ENCODE measurements at places on chromosomes 5 and 9.

DNA sequence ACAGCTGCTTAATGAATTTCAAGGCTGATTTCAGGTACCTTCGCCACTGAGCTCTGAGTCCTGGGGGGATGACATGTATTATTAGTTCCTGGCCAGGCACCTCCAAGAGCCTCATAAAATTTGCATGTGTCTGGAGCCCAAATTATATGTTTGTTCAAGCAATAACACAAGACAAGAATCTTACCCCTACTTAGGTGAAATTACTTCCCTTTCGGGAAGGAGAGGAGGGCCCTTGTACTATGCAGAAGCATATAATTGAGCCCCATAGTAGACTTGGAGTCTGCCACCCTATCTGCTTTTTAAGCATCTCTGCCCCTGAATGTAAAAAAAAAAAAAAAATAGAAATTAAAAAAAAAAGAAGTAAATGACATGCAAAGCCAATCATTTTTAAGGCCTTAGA lies 13.0 kb upstream of the TMEM38B start:
- DNase-seq = no peak

- no peak for DNase-seq
Measured at GRCh38 chr9:101365181-101365580, 19.6 kb downstream of the BAAT start.

DNA sequence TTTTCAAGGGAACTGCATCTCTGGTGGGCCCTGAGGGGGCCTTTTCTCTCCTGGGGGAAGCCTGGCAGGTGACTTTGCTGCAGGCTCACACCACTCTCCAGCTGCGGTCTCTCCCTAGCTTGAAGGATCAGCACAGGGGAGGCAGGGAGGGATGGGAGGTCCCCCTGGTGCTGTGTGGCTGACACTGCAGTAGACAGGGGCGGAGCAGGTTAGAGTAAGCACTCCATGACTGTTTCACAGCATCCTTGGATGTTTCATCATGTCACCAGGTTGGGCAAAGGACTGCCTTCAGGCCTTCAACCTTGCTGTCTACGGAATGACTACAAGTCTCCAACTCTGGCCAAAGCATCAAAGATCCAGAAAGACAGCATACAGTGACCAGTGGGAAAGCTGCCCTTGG lies 470.7 kb downstream of the CDK5RAP2 start:
- DNase-seq = no peak

DNA sequence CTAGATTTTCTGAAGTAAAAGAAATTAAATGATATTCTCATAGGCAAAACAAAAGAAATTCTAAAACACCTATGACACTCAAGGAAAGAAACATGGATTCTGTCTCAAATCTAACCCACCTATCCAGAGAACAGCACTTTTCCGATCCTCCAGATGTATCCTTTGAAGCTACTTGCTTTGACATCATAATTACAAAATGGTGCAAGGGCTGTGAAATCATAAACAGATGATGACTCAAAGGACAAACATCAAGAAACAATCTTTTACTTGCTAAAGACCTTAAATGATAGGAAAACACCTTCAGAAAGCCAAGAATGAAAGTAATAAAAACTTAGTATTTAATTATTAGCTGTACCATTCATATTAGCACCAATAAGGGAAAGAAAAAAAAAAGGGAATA lies 202.6 kb downstream of the DENND1A start:
- DNase-seq = no peak

DNA sequence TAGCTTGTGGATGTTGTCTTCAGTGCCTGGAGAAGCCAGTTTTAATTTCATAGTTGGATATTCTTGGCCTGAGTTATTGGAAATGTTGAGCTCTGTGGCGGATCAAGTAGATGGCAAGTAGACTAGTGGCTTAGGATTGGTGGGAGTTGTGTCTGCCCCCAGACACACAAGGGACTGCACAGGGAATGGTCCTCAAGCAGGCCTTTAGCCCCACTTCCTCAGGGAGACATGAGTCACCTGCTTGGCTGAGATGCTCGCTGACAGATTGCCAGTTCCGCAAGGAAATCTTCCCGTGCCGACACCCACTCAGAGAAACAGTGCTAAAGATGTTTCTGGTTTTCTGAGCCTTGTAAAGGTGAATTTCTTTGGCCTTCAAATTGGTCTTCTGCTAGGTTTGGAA lies 18.8 kb upstream of the CATSPER3 start:
- DNase-seq = no peak

DNA sequence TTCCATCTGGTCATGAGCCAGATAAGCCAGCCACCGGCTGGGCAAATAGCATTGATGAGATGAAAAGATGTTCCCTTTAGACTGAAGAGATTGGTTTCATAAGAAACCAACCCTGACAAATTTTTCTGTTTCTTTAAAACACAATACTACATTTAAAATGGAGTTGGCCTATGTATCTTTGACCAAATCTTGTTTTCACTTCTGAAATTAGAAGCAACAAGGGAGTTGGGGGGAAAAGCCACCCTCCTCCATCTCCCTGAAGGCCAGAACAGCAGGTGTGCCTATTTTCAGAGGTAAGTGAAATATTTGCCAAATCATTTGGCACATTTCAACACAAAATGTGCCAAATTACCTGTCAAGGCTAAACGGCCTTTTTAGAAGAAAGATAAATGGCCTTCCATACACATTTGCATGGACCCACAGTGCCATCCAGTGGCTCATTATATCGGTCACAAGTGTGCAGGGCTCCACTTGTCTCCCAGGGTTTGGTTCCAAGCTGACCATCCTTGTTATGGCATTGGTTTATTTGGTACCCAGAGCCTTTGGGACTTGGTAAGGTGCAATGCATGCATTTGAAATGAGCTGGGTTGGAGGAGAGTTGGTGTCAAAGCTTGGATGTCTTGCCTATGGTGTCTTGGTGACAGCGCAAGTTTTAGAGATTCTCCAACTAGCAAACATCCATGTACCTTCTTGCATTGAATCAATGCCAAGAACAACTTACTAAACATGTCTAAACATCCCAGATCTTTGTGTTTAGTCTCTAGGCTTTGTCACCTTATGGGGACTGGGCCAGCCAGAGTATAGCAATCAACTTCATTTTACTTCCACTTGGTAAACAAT lies 372.0 kb upstream of the KIF2A start:
- DNase-seq = no peak

DNA sequence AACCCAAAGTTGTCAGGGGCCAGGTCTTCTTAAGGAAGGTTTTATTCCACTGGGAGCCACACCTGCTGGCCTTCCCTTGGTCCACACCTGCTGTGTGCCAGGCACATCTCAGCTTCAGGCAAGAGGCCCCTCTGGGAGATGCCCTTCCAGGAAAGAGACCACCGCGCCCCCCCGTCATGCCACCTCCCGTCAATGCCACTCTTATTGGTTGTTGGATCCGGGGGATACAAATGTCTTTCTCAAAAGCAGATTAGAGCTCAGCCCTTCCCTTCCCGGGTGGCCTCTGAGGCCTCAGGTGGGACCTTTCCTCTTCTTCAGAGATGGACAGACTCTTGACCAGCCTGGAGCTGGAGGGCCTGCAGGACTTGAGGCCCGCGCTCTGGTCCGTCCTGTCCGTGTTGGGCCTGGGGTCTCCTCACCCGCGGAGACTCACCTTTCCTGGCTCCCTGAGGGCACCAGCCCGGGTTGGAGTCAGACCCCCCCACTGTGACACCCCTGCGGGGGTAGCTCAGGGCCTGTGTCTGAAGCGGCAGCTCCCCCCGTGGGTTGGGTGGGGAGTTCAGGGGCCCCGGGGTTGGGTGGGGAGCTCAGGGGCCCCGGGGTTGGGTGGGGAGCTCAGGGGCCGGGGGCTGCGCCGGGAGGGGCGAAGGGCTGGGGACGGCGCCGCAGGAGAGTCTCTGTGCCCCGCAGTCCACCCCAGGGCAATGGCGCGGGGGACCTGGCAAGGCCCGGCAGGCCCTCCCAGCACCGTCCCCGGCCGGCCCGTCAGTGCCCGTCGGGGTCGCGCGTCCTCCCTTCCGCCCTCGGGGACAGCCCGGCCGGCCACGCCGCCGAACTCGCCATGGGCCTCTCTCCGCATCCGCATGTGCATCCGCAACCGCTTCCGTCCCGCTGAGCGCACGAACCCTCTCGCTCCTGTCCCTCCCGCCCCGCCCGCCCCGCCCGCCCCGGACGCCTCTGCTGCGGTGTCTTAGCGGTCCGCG lies 3.7 kb upstream of the SLC9A3 start:
- DNase-seq = no peak

GRCh38 chr9:79581388-79581787 lies 9.6 kb downstream of the TLE4 start:
- no peak for DNase-seq

DNA sequence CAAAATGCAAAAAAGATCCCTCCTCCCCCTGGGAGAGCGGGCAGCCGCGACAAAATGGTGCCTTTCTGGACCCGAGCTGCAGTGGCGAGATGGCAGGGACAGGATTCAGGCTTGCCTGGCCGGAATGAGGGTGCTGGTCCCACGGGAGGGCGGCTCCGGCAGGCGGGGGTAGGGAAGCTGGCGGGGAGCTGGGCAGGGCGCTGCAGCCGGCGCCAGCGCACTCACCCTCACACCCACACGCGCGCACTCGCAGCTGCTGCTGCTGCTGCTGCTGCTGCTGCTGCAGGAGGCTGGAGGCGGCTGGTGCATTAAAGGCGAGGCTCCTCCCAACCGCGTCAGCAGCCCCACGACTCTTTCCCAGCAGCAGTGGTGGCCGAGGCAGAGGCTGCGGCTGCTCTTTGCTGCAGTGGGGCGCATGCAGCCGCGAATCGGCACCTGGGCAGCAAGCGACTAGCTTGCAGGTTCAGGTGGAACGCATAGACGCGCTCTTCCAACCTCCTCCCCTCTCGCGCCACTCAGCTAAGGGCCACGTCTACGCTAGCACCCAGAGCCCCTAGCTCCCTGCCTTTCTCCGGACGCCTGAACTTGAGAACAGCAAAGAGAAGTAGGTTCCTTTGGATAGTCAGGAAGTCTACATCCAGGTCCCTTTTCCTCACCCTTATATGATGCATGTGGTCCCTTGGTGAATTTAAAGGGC lies at the start of gene PPP2R2B:
Gene PPP2R2B, minus strand, starts transcription at position 282 of the 697 bp plus-strand sequence.
- no peak for DNase-seq

- DNase-seq = no peak
Measured at GRCh38 chr5:131563434-131564228, 71.4 kb downstream of the RAPGEF6 start.

GRCh38 chr9:133306242-133307204 lies 29.5 kb downstream of the SURF6 start:
- no peak for DNase-seq

- no peak for DNase-seq
Measured at GRCh38 chr5:173866243-173866857, 21.8 kb upstream of the CPEB4 start.

DNA sequence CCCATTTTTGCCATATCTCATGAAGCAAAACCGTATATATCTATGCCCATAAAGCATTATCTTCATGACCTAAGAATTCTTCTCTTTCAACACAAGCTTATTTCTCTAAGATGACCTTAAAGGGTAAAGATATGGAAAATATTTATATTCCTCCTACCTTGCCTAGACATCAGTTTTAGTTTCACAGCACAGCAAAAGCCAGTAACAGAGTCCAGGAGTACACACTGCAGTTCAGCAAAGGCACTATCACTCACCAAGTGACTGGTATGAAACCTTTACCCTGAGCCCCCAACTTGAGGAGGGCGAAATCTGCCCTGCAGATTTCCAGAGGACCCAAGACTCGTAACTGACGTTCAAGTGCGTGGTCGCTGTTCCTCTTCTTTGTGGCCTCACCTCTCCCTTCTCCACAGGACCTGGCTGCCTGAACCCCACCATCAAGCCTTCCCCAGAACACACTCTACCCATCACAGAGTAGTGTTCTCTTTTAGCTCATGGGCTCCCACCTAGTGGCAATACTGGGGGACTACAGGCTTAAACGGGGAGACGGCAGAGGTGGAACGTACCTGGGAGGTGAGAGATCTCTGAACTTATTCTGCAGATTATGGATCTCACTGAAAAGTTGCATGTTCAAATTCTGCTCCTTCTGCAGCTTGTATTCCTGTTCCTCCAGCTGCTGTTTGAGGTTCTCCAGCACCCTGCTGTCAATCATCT lies 141.0 kb downstream of the CDK5RAP2 start:
- DNase-seq = no peak

DNA sequence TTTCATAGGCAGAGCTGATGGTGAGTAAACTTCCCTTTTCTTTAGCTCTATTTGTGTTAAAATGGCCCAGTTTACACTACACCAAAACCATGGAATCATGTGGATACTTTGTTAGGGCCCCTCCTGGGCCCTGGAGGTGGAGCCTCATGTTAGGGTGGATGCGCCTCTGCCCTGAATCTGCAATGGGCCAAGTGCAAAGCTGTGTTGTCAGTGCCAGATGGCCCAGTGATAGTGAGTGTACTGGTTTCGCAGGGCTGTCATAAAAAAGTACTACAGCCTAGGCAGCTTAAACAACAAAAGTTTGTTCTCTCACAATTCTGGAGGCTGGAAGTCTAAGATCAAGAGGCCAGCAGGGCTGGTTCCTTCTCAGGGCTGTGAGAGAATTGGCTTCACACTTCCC lies 64.8 kb downstream of the HSPA4 start:
- DNase-seq = no peak

GRCh38 chr5:40587376-40587775 lies 92.3 kb upstream of the PTGER4 start:
- DNase-seq = no peak

- DNase-seq = no peak
Measured at GRCh38 chr5:150391064-150391834, 21.5 kb downstream of the CD74 start.

DNA sequence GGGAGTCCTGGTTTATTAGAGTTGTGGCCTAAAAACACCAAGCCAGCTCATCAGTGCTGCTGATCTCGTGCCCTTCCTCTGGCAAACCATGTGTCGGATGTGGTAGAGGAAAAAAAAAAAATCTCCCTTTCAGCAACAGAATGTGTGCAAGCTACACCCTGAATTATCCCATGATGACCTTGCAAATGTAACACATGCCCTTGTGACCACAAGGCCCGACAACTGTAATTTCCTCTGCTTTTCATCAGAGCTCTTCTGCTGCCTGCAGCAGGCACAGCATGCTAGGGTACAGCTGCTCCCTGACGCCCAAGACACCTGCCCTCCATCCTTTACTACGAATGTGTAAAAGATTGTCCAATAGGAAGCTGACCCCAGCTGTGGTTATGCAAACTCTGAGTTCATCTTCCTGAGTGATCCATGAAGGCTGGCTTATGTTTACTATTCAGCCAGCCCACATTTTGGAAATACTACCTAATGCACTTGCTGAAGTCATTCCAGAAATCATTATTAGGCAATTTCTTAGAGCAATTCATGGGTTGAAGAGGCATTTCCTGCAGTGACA lies 14.6 kb upstream of the BNC2 start:
- DNase-seq = no peak

Measured in stimulated activated CD8-positive, alpha-beta memory T cell treated with anti-CD3 and anti-CD28 coated beads, Interleukin-4, amount 100 ng/mL, for 1 hour (primary cell).